BJ (cell line): ENCODE measurements at places on chromosomes 4 and X.

DNA sequence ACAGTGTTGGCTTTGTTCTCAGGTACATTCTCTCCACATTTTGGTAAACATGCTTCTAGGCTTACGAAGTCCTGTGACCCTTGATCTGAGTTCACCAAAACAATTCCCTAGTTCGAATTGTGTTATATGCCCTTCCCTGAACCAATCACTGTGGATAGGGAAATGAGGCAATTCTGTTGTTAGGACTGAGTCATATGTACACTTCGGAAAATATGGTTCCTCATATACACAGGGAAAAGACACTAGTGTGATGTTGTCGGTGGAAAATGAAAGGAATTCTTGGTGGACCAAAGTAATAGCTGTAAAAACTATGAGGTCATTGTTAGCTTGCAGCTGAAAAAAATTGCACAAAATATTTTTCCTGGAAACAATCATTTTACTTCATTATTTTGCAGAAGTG, 46.6 kb upstream of the MAGEC2 start:
- no peak for DNase-seq

GRCh38 chrX:82029571-82030218, 827.8 kb downstream of the SH3BGRL start:
- DNase-seq = no peak

GRCh38 chr4:56052481-56052880, 103.7 kb downstream of the CEP135 start:
- no peak for DNase-seq

- no peak for DNase-seq
Measured at GRCh38 chr4:82382751-82383150, 9.0 kb upstream of the HNRNPD start.

DNA sequence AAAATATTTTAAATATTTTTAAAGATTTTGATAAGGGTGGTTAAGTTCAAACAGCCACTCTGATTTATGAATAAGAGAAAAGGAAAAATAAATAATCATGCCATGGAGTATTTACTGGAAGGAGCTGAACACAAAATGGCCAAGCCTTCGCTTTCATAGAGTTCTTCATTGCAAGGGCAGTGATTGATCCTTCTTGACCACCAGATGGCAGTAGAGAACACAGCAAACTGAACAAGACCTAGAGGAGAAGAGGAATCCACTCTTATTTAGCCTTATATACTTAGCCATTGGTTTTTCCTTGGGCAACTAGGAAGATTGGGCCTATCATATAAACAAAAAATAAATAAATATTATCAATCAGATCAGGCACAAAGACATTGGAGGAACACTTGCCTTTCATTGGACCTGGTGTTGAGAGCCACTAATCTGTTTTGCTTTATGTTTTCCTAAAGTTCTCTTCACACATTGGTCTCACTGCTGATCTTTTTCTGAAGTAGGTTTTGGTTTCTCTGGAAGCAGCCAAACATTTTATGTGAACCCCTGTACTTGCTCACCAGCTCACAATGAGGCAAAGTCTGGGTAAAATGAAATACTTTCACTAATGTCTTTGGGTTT, 58.1 kb upstream of the PARM1 start:
- peak; percentile 4 for DNase-seq

GRCh38 chr4:1746919-1747602, 25.7 kb downstream of the TACC3 start:
- no peak for DNase-seq

DNA sequence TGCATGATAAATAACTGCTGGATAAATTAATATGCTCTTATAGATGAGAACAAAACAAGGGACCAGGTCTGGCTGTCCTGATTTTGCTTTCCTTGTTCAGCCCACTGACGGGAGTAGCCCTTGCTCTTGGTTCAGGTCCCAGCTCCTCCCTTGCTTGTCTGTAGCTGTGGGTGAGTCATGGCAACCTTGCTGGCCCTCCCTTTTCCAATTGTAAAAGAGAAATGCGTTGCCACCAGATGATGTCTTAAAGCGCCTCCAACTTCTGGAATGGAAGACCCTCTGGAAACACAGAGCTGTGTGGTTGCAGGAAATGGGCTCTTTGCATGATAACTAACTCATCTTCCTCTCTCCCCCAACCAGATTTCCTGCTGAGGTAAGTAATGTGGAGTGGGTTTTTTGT, 171.4 kb downstream of the AASDH start:
- DNase-seq = no peak

GRCh38 chr4:39484582-39485272, 25.9 kb downstream of the LIAS start:
- DNase-seq = no peak

GRCh38 chrX:142686653-142687283, 339.0 kb upstream of the SPANXN4 start:
- no peak for DNase-seq

DNA sequence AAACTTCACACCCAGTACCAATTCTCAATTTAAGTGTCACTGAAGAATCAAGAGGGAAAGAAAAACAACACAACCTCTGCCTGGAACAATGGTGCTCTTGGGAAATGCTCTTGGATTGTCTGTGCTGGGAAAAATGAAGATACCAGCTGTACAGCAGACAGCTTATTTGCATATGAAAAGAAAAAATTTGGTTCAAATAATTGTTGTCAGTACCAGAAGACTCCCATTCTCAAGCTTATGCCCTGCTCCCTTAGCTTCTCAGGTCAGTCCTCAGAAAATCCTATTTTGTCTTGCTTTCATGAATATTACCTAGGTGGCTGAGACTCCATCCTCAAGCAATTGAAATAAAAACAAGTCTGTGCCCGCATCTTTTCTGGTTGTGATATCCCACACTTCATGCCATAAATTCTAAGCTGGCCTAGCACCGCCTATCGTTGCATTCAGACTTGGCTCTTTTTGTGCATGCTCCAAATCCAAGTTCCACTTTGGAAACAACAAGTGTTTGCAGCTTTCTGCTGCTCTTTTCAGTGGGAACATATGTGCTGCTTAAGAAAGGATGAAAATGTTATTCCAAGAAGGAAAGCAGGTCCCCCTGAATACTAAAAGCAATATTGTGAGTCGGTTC, 431.6 kb downstream of the INPP4B start:
- no peak for DNase-seq

DNA sequence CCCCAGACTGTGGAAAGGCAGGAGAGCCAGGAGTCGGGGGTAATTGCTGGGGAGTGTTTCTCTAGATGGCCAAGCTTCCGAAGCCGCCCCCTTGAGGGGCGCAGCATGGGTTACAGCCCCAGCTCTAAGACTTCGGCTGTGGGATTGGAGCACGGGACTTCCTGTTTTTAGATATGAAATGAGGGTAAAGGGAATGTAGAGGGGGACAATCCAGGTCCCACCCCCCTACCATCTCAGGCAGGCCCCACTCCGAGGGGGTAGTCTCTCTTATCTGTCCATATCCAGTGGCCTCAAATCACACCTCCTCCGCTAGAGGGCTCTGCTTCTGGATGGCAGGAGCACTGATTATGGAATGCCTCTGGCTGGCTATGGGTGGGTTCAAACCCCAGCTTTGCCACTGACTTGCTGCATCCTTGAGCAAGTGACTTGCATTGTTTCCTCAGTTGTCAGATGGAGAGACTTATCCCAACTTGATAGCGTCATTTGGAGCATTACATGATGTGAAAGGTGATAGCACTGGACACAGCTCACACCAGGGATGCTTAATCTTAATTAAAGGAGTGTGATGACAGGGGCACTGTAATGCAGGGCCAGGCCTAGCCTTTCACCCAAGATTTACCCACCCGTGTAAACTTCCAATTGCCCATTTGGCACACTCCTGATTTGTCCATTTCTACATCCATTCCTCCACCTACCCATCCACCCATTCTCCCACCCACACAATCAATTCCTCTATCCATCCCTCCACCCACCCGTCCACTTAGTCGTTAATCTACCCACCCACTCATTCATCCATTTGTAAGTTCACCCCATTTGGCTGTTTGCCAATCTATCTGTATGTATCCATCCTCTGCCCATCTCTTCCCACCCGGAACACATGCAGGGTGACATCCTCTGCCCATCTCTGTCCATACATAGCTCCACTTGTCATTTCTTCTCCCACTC, 848 bp upstream of the KCND1 start:
- DNase-seq = no peak

DNA sequence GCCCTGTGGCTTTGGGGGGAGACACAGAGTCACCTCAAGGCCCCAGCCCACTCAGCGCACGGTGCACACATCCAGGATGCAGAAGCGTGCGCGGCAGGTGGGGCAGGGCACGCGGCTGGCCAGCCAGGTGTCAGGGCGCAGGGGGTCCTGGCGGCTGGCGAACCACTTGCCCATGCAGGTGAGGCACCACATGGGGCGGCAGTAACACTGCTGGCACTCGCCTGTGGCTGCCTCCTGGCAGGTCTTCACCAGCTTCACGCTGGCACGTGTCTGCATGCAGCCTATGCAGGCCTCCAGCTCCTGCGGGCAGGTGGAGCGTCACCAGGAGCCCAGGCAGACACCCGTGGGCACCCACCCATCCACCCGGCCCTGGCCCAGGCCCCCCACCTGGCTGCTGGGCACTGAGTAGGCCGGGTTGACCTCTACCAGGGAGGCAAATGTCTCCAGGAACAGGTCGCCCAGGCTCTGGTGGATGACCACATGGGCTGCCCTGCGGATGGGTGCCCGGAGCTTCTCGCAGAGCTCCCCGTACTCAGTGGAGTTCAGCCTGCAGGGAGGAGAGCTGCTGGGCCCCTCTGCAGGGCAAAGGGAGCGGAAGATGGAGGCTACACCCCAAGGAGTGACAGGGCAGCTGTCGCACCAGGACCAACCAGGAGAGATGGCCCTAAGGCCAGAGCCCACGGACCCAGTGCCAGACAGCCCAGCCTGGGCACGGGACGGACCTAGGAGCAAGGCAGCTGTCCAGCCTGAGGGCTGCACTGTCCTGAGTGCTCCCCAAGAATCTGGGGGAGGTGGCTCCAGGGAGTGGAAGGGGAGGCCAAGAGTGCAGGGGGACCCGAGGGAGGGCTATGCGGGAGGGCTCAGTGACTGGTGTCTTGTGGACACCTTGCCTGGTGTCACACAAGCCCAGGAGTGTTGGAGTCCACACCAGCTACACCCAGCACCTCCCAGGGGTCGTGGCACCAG, 3.7 kb downstream of the TMEM129 start:
- no peak for DNase-seq

GRCh38 chr4:4890574-4891255, 31.2 kb downstream of the MSX1 start:
- no peak for DNase-seq

GRCh38 chrX:119997570-119997969, 54.0 kb upstream of the NKAP start:
- no peak for DNase-seq

GRCh38 chr4:150939530-150939929, 75.6 kb downstream of the LRBA start:
- DNase-seq = no peak

GRCh38 chr4:185576962-185577950, 41.9 kb upstream of the PDLIM3 start:
- DNase-seq = no peak

DNA sequence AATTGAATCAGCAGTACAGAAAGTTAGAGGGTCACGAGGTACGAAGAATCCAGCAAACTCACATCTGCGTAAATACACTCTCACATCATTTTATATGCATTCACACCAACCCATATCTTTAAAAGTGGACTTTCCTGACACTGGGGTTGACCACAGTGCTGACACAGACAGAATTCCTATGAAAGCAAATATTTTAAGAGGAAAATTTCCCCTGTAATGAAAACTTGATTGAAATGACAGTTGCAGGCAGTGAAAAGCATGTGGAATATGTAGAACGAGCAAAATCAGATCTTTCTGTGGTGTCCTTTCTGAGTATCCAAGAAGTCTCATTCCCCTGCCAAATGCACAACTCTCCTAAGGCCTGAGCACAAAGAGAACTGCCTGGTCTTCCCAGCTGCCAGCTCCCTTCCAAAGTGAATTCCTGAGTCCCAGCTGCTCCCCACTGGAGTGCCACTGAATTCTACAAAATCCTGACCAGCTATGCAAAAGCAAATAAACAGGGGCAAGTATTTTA, 50.5 kb upstream of the FAM9C start:
- DNase-seq = no peak

GRCh38 chr4:54277691-54278090, 48.6 kb downstream of the PDGFRA start:
- DNase-seq = peak; percentile 44

- peak; percentile 56 for DNase-seq
Measured at GRCh38 chr4:147853706-147854105, 121.8 kb downstream of the ARHGAP10 start.

- DNase-seq = no peak
Measured at GRCh38 chr4:171130256-171130801, 682.9 kb upstream of the GALNTL6 start.

GRCh38 chr4:112083587-112084347, 61.5 kb upstream of the FAM241A start:
- DNase-seq = no peak

DNA sequence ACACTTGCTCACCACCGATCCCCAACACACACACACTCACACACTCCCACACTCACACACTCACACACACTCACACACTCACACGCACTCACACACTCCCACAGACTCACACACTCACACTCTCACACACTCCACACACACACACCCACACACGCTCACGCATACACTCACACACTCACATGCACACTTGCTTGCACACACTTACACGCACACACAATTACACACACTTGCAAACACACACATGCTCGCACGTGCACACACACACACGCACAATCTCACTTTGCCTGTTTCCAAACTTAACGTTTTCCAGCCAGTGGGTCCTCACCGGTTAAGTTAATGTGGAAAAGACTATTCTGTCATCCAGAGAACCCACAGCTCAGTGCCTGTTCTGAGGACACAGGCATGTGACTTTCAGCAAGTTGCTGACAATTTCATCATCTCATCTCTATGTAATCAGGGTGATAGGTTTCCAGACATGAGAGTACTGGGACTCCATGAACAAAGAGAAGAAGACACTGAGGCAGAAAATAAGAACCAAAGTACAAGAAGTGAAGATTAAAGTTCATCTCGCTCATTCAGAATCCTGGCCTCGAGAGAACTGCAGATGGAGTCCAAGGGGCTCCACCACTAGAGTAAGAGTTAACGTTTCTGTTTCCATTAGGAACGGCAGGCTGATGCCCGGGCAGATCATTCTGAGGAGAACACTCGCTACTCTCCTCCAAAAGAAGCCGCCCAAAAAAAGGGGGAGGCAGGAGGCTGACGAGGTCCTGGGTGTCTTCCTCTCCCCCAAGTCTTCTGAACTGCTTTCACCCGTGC, 153.2 kb upstream of the FRG1 start:
- DNase-seq = no peak

- DNase-seq = no peak
Measured at GRCh38 chrX:34863906-34864305, 78.7 kb upstream of the FAM47B start.

- DNase-seq = no peak
Measured at GRCh38 chrX:130805903-130806302, 97.1 kb downstream of the ENOX2 start.
